ENCODE measurements at places on chromosomes 6 and 20.

- DNase-seq, result no peak
Measured at GRCh38 chr6:146292506-146292905, 251.1 kb upstream of the RAB32 start.

- no peak for DNase-seq
Measured at GRCh38 chr6:47519279-47519678, 41.7 kb downstream of the CD2AP start.

- DNase-seq, result no peak
Measured at GRCh38 chr6:160795721-160796120, 93.7 kb downstream of the PLG start.

- DNase-seq, result no peak
Measured at GRCh38 chr6:33132081-33132524, 56.3 kb downstream of the HLA-DPB1 start.

DNA sequence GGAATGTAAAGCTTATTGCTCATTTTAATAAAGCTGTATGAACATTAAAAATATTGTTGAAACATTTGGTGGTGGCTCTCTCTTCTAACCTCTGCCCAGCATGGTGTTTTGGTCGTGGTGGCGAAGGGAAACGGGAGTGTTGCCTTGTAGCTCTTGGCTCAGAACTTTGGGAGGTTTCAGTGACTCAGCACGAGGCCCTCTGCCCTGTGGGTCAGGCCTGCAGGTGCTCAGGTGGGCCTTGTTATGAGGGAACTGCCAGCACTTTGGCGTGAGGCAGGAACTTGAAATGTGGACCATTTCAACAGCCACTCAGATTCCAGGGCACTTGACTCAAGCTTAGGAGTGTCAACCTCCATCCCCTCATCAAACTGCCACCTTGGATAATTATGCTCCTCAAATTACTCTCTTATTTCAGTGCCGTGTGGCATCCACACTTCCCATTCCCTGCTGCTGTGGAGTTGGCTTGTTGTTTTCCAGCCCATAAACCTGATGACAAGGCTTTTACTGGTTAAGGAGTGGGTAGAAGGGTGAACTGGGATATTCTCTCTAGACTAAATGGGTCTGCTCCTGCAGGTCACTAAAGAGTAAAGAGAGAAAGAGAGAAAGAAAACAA lies 36.3 kb downstream of the PRDM1 start:
- no peak for DNase-seq

DNA sequence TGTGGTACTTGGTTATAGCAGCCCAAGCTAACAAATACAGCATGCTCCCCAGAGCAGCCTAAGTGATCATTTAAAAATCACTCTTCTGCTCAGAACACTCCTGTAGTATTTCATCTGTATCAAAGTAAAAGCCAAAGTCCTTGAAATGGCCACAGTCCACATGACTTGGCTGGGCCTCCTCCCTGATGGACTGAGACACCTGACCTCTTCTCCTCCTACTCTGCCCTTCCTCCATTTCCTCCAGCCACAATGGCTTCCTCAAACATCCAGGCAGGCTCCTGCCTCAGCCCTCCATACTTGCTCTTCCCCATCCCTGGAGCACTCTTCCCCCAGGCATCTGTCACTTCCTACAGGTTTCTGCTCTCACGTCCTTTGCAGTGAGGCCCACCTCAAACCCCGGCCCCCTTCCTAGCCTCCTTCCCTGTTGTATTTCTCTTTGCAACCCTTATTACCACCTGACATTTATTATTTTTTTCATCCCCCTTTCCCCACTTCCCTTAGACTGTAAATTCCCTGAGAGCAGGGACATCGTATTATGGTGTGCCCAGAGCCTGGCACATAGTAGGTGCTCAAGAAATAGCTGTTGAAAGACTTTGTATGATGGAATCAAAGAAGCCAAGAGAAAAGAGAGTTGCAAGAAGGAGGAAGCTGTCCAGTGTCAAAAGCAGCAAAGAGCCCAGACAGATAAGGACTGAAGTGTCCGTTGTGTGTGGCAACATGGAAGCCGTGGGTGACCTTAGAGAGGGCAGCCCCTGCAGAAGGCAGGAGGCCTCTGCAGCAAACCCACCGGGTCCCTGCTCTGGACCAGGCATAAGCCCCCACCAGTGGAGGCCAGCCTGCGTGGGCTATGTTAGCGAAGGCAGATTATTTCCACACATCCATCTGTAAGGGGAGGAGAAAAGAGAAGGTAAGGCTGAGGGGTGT lies 87.5 kb downstream of the TRERF1 start:
- no peak for DNase-seq

GRCh38 chr6:103081126-103081525 lies 1687.6 kb downstream of the GRIK2 start:
- no peak for DNase-seq

- DNase-seq, result no peak
Measured at GRCh38 chr6:142332393-142333098, 30.7 kb downstream of the ADGRG6 start.

DNA sequence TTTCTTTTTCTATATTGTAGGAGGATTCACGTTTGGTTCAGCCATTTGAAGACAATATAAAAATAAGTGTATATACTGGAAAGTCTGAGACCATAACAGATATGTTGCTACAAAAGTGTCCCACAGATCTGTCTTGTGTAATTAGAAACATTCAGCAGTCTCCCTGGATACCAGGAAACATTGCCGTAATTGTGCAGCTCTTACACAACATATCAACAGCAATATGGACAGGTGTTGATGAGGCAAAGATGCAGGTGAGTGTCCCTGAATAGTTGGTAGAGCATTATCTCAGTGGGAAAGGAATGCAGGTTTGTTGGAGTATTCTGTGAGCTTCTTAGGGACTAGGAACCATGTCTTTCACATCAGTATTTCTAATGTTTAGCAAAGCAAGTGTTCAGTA lies 18.3 kb upstream of the ADGRF4 start:
- DNase-seq, result no peak

DNA sequence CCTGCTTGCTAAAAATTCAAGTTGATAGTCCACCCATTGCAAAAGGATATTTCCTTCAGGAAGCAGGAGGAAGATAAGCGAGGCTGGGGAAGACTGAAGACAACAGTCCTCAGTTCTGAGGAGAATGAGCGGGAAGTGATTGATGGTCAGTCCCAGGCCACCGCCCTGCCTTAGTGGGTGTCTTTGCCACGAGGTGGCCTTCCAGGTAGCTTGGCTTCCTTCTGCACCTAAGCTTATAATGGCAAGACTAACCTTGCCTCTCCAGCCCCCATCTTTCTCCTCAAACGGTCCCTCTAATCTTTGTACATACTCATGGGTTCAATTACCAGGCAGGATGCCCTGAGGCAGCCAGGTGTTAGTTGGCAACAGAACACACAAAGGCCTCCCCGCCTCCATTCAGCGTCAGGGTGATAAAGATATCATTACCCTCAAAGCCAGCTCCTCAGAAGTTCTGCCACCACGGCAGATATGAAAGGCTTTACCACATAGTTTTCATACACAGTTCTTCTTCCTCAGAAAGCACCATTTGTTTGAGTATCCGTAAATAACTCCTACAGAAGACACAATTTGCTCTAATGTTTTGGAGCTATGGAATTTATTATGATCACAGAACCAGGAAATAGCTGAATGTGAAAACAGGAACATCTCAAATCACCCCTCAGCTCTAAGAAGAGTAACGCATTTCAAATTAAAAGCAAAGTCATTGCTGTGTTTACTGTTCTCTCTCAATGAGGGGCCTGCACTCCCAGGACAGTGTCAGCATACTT lies 249.4 kb downstream of the ATXN1 start:
- peak; percentile 7 for DNase-seq

DNA sequence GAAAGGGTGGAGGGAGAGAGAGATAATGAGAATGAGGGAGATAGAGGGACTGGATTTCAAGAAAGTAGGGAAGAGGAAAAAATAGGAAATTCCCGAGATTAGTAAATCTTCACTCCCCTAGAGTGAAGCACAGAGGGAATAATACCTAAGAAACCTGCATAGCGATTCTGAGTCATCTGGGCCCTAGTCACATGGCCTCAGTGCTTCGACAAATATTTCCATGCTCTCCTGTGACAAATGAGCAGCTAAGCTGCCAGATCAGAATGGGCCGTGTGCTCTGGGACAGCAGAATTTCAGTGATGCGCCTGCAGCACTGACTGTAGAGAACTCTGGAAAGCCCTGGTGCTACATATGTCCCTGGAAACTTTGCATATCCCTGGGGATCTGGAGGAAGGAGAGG lies 48.6 kb upstream of the GRIK2 start:
- no peak for DNase-seq

- no peak for DNase-seq
Measured at GRCh38 chr6:89675949-89676748, 37.6 kb upstream of the LYRM2 start.

- DNase-seq, result no peak
Measured at GRCh38 chr6:54613596-54613995, 233.0 kb upstream of the FAM83B start.

DNA sequence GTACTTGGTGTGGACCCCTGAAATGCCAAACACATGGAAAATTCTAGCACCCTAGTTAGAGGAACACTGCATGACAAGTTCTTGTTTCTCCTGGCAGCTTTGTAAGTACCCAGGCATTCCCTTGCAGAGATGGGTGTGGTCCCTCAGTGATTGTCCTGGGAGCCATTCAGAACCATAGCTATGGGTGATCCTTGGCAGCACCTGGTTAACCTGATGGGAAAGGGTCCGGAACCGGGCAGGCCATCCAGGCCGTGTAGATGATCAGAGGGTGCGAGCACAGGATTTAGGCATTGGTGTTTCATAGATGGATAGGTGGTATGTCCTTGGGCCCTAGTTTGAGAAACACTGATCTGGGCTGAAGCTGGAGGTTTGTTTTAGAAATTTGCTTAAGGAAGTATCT lies 95.8 kb downstream of the RPP40 start:
- no peak for DNase-seq

GRCh38 chr6:137248702-137249101 lies 29.5 kb upstream of the IFNGR1 start:
- no peak for DNase-seq

- no peak for DNase-seq
Measured at GRCh38 chr6:20900389-20901160, 366.3 kb downstream of the CDKAL1 start.

- DNase-seq, result peak; percentile 39
Measured at GRCh38 chr20:51220293-51220706, 197.4 kb upstream of the KCNG1 start.

DNA sequence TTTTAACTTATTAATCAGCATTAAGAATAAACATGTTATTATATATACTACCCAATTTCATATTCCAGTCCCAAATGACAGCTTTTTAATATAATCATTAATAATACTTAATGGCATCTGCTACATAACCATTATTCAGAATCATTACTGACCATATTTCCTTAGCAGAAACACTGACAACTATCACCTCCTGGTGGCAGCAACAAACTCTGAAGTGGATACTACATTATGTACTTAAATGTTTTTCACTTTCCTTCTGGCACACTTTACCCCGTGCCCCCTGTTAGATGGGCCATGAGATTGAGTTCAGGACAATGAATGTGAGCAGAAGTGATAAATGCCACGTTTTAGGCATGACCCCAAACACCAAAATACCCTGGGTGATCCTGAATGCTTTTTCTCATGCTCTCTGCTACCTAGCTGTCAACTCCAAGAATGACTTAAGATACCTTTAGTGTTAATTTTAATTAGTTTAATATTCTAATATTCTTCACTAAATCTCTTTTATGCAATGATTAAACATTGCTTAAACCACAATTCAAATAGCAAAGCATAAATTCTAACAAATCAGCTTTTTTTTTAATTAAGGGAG lies 77.1 kb downstream of the LMBRD1 start:
- DNase-seq, result no peak

GRCh38 chr6:46736906-46737305 lies 1.7 kb upstream of the PLA2G7 start:
- no peak for DNase-seq

- no peak for DNase-seq
Measured at GRCh38 chr6:27183060-27183832, 64.3 kb upstream of the PRSS16 start.

DNA sequence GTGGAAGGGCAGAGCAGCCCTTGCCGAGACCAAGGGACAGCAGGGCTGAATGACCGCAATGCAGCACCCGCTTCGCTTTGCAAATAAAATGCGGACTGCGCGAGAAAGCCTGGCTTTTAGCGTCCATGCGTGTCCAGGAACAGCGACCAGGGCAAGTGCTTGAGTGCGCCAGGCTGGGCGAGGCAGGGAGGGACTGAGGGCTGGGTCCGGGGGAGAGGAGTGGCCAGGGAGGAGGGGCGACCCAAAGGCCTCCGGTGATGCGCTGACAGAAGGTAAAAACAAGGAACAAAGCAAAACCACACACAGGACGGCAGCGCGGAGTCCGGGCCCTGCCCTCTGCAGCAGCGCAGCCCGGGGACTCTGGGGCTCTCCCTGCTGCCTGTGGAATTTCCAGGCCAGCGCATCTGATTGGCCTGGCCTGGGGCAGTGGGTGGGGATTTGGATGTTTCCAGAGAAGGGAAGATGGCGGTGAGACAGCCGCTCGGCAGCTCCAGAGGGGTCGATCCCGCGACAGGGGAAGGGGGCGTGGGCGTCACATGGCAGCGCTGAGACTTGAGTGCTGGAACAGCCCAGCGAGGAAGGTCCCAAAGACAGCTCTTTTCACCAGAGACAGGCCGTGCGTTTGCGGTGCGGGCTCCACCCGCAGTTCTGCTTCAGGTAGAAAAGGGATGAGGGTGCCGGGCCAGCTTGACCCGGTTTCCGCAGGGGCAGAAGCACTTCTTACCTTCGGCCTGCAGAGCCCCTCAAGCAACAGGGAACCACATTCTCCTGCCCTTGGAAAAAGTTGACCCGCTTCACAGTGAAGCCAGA lies 51.8 kb downstream of the SSR1 start:
- DNase-seq, result peak; percentile 7

GRCh38 chr20:25045343-25045712 lies 12.6 kb downstream of the ACSS1 start:
- no peak for DNase-seq

GRCh38 chr20:925516-925915 lies 9.4 kb upstream of the ANGPT4 start:
- DNase-seq, result no peak

- DNase-seq, result no peak
Measured at GRCh38 chr20:59560588-59561227, 43.6 kb upstream of the PHACTR3 start.

GRCh38 chr6:86706449-86706848 lies 230.9 kb upstream of the HTR1E start:
- no peak for DNase-seq

GRCh38 chr6:164216839-164217238 lies 802.3 kb downstream of the QKI start:
- no peak for DNase-seq
